CD8-positive, alpha-beta T cell (primary cell): ENCODE measurements at places on chromosomes 4 and X. TPM values are rescaled to one million over a fixed set of nuclear protein-coding genes. Genes with fewer than 3 reads are reported as not detected.

Gene TKTL2
- total RNA-seq: not detected

DNA sequence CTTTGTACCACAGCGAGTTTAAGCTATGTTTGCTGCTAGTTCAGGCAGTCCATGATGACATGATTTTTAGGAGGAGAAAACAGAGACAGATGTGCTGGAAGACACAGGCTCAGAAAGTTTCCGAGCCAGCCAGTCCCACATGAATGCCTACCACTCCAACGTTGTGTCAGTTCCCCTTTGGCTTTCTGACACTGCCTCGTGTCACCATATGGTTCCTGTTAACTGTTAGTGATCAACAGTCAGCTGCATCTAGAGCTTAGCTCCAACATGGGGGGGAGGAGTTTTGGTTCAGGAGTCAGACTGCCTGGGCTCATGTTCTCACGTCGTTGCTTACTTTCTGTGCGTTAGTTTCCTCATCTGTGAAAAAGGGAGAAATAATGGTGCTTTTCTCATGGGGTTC is 343.7 kb downstream of the MID1IP1 start:
- no peak for DNase-seq

Gene KCND1
- total RNA-seq: 3.0 TPM

DNA sequence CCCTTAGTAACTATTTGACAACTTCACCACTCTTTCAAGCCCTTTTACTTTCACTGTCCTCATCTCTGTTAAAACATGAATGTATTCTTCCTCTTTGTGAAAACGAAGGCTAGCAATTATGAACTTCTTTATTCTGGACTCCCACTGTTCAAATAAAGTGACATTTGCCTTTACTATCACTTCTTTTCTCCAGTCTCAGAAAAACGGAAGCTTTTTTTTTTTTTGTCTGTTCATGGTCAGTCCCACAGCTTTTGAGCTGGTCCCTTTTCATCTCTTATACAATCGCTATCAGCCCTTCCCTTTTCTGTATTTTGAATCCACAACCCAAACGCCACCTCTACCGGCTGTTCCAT is 327.7 kb downstream of the DKK2 start:
- DNase-seq: no peak

DNA sequence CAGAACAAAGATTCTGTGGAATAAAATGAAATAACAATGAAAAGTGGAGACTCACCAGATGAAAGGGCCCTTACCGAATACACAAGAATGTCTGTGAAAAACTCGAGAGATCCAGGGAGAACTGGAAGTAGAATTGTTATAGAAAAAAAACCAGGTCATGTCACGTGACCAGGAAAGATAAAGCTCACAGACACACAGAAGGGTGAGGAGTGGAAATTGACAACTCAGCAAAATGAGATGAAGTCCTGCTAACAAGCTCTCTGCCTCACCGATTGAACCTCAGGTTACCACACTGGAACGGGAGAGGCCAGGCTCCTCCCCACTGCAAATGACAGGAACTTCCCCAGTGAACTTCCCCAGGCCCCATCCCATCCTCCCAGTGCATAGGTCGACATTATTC is 1618.0 kb upstream of the PCDH10 start:
- DNase-seq: no peak

GRCh38 chrX:2320580-2321327 is 180.0 kb downstream of the DHRSX start:
- DNase-seq: no peak

Gene CLNK
- total RNA-seq: not detected

DNA sequence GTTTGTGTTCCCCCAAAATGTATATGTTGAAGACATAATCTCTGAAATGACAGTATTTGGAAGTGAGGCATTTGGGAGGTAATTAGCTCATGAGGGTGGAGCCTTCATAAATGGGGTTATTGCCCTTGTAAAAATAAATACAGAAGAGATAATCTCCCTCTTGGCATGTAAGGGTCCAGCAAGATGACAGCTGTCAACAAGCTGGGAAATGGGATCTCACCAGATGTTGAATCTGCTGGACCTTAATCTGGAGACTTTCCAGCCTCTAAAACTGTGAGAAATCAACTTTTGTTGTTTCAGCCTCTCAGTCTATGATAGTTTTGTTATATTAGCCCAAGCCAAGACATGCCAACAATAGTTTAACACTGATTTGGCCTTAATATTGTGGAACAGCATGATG is 438.2 kb upstream of the PCDH7 start:
- no peak for DNase-seq

Gene ZXDB
- 27.7 TPM for total RNA-seq

DNA sequence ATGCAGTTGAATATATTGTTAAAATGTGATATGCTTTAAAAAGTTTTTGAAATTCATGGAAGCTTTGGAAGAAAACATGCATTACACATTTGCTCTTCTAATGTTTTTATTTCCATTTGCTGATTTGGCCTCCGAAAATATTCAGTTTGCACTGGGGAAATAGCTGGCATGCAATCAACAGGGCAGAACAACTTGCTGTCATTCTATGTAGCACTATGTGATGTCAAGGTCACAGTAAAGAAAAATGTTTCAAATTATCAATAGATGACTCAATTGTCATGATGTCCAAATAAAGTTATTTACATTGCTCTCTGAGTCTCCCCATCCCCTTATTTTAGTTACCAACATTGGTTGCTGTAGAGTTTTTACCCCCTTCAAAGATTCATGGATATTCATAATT is 119.2 kb downstream of the TLL1 start:
- no peak for DNase-seq

Gene VCX3B
- total RNA-seq: not detected

- no peak for DNase-seq
These were observed 112.2 kb downstream of the NAA11 start for GRCh38 chr4:79213702-79214101.

GRCh38 chr4:102328045-102328444 is 17.2 kb downstream of the SLC39A8 start:
- no peak for DNase-seq

Gene HTT-AS
- not detected for total RNA-seq

- no peak for DNase-seq
These were observed 129.2 kb downstream of the FHDC1 start for GRCh38 chr4:153065276-153065675.

DNA sequence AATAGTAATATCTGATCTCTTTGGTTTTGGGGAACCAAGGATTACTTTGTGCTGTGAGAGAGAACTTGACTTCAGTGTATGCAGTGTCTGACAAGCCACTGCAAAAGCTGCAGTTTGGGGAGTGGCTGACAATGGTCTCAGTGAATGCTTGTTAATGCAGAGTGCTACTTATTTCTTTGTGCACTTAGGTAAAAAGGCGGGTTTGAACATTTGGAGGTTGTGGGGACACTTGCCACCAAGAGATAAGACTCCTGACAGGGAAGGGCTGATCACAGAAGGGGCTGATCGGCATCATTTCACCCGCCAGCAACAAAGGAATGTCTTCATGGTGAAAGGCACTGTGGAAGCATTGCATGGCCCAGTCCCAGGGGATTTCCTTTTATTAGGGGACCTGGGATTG is 28.6 kb upstream of the USP46 start:
- no peak for DNase-seq
